ENCODE measurements at places on chromosomes 7 and 10.

DNA sequence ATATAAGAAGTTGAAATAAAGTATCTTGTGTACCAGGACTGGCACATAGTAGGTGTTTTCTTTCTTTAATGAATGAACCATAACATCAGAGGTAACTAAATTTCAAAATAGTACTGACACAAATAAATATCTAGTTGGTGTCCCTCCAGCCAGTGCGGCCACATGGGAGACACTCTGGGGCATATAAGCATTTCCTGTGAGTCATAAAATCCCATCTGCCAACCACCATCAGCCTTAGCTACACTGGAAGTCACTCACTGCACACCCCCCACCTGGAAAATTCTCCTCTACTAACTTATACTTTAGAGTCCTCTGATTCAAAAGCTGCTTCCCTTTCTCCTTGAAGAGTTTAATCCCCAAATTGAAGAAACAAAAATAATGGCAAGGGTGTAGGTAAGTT lies 32.5 kb downstream of the DYDC1 start:
- DNase-seq: no peak

DNA sequence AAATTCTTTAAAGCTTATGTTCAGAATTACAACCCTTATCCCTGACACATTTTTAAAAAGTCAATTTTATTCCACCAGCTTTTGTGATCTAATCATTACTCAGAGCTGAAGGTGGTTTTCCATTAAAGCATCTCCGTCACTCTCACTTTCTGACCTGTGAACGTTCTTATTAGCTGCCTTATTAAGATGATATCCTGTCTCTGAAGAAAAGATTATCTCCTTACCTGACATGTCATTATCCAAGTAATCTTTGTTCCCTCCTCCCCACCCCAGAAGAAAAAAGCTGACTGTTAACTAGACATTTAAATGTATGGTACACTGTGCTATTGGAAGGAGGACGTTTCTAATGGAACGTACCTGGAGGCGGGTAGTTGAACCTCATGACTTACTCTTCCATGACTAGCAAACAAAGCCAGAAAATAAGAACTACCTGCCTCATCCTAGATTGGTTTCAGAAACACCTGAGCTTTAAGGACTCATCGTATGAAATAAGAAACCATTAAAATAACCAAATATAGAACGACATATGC lies 708.7 kb downstream of the PARD3 start:
- no peak for DNase-seq

- no peak for DNase-seq
These were observed 35.2 kb upstream of the GDF10 start for GRCh38 chr10:47264797-47265281.

- DNase-seq: no peak
These were observed 244.9 kb upstream of the LRRTM3 start for GRCh38 chr10:66680886-66681285.

DNA sequence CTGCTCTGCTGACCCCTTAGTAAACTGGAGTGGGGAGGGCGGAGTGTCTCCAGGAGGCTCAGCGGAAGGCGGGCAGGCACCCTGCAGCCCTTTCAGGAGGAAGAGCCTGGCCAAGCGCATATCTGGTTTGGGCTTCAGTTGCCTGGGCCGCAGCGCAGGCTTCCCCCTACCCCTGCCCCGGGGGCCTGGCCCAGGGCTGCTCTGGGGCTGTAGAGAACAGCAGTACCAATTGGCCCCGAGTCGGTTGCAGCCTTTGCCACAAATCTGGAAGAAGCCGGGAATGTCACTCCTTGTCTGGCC lies 28.1 kb upstream of the JAKMIP3 start:
- no peak for DNase-seq

GRCh38 chr7:123771256-123771655 lies 22.5 kb upstream of the WASL start:
- DNase-seq: no peak

- no peak for DNase-seq
These were observed 181.9 kb downstream of the USP6NL start for GRCh38 chr10:11429439-11430052.

DNA sequence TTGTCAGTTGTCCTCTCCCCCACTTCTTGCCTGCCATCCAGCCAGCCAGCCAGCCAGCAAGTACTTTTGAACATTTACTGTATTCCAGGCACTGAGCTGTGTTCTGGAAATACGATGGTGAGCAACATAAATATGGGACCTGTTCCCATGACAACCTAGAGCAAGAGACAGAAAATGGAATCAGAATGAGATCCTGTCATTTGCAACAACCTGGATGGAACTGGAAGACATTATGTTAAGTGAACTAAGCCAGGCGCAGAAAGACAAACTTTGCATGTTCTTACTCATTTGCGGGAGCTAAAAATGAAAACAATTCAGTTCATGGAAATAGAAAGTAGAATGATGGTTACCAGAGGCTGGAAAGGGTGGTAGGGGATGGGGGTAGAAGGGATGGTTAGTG lies 140.7 kb downstream of the ICA1 start:
- DNase-seq: no peak

GRCh38 chr7:100888988-100889750 lies at the start of gene UFSP1:
UFSP1 (minus strand) TSS chr7:100889715; CDS start chr7:100889271, 444 bp downstream.
- DNase-seq: no peak

GRCh38 chr10:49518982-49519578 lies 19.8 kb downstream of the ERCC6 start:
- no peak for DNase-seq

All from cortex of kidney (tissue), 1 donor.